Kidney (tissue), 22 donors: ENCODE measurements at places on chromosomes 13 and 19.

GRCh38 chr19:55581823-55582223, 1.2 kb upstream of the ZNF579 start:
- DNase-seq: peak; percentile 87

- DNase-seq: no peak
Measured at GRCh38 chr13:110453797-110454196, 107.7 kb downstream of the RAB20 start.

DNA sequence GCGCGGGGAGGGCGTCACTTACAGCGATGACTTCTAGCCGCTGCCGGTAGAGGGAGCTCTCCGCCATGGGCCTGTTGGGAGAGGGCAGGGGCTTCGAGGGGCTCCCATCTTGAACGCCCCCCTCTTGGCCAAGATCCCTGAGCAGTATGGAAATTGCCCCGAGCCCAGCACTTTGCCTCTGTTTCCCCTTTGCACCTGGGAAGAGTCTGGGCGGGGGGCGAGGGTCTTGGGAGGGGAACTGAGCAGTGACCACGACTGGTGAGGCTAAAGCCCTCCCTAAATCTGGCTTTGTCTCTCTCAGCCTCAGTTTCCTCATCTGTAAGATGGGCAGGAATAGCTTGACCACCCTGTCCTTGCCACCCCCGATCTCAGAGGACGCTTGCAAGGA, 2.8 kb downstream of the PALM3 start:
- DNase-seq: no peak

- DNase-seq: no peak
Measured at GRCh38 chr13:103694033-103694432, 627.8 kb upstream of the SLC10A2 start.

- DNase-seq: no peak
Measured at GRCh38 chr13:109989686-109990085, 203.3 kb upstream of the IRS2 start.

DNA sequence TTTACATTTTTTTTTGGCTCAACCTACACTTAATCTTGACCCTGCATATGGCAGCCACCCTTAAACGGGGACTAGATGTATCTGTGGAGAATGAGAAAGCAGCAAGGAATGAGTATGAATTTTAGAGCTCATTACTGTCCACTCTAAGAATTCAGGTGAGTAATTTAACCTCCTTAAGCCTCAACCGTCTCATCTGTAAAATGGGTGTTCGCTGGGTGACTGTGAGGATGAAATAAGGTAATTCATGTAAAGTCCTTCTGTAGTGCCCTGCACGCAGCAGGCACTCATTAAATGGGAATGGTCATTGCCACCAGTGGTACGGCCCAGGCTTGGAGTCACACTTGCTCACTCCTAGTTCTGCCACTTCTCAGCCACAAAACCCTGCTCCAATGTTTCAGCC, 135.3 kb downstream of the CACNA1A start:
- DNase-seq: no peak

DNA sequence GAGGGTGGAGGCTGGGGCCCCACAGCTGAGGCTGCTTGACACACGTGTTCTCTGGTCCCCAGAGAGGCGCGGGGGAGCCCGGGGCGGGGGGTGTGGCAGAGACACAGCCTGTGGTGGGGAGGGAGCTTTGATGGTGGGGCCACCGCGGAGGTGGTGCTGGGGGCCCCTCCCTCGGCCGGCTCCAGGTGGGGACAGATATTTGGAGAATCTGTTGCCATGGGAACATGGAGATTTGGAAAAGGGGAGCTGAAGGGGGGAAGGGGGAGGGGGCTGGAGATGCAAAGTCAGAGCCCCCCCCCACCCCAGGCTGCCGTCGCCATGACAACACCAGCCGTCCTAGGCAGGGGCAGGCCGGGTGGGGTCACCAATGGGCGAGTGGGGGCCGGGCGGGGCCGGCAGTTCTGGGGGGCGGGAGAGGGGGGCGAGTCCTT, 1.2 kb downstream of the PRKCG start:
- DNase-seq: no peak

- peak; percentile 55 for DNase-seq
Measured at GRCh38 chr13:50130123-50130946, 115.1 kb downstream of the KCNRG start.

DNA sequence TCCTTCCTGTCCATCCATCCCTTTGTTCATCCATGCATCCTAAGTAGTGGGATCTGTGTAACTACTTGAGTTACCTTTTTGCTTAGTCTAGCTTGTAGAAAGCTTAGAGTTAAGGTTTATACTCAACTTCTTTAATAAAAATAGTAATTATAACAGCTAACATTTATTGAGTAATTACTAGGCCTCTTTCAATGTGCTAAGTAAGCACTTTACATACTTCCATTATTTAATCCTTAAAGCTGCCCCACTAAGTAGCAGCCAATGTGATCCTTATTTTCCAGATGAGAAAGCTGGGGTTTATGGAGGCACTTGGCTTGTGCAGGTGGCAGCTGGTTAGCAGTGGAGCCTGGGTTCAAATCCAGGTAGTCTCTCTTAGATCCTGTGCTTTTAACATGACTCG, 182.9 kb downstream of the FGF9 start:
- no peak for DNase-seq

- no peak for DNase-seq
Measured at GRCh38 chr13:97388373-97388772, 45.6 kb upstream of the RAP2A start.

GRCh38 chr19:31127134-31127967, 221.9 kb downstream of the TSHZ3 start:
- DNase-seq: no peak

DNA sequence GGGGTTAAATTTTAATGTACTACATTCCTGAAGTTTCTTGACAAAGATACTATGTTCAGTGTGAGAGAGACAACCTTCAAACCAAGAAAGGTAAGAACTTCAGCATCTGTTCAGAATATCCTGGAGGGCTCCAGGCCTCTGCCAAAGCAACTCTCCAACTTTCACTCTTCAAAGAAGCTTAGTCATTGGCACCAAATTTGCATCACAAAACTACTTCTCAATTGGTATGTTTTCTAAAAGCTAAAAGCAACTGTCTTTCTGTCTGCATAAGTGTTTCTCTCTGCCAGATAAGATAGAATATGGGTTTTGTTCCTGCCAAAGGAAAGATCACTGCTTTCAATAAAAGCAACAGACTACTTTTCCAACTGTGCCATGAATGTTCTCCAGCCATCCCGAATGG, 187.4 kb downstream of the SUCLA2 start:
- DNase-seq: no peak

DNA sequence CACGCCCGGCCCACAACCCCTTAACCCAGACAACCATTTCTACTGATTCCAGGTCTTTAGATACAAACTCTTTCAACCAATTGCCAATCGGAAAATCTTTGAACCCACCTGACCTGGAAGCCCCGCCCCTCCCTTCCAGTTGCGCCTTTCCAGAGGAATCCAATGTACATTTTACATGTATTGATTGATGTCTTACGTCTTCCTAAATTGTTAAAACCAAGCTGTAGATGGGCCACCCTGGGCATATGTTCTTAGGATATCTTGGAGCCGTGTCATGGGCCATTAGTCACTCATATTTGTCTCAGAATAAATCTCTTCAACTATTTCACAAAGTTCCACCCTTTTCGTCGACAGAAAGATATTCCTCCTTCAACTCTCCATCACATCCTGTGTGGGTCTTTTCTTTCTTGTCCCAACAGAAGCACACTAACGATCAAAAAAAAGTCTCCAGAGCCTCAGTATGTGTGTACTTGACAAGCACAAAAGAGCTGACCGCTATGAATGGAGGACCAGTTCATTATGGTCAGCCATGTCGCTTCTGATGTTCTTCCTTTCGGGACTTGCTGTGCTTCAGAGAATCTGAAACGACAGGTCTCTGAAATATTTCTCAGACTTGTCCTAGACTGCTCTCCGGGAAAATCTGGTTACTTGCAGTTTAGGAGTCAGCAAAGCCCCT, 601 bp upstream of the ZNF749 start:
- no peak for DNase-seq
